C1 segment of cervical spinal cord (tissue), 14 donors: ENCODE measurements at places on chromosomes 6 and 20.

DNA sequence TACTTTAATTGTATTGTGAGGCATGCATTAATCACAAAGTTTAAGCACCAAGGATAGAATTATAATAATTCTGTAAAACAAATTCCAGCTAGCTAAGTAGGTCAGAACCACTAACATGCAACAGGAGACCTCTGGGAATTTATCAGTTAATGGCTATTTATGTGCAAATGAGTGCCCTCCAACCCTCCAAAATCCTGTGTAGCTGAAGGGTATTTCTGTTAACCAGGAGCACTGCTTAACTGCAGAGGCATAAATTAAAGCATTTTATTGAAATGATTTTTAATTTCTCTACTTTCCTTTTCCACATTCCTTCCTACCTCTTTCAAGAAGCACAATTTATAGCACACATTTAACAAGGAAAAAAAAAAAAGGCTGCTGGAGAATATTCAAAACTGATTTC lies 77.0 kb downstream of the MMS22L start:
- DNase-seq = no peak

- no peak for DNase-seq
These were observed 46.7 kb upstream of the SUPT3H start for GRCh38 chr6:45424451-45424861.

GRCh38 chr6:34578445-34579262 lies 22.5 kb upstream of the SPDEF start:
- no peak for DNase-seq

- DNase-seq = no peak
These were observed 76.2 kb downstream of the TSHZ2 start for GRCh38 chr20:53048387-53048786.

- no peak for DNase-seq
These were observed 131.9 kb upstream of the BTN3A2 start for GRCh38 chr6:26232940-26233648.

DNA sequence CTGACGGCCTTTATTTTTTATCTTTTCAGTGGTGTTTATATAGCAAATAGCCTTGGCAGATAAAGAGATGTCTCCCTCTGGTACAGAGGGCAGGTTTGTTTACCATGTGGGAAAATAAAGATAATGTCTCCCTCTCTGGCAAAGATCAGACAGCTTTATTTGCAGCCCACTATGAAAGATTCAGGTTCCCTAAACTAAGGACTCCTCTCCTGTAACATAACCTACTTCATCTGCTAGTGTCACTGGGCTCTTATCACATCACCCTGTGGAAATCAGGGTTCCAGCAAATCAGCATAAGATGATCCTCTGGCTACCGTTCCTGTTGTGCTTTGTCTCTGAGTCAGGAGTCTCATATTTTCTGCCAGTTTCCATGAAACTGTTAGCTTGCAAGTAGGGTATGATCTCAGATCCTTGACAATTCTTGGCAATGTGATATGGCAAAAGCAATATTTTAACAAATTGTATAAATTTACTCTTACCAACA lies 3.1 kb downstream of the FBXL4 start:
- DNase-seq = no peak

- no peak for DNase-seq
These were observed 189.6 kb downstream of the GJA10 start for GRCh38 chr6:90083891-90084290.

DNA sequence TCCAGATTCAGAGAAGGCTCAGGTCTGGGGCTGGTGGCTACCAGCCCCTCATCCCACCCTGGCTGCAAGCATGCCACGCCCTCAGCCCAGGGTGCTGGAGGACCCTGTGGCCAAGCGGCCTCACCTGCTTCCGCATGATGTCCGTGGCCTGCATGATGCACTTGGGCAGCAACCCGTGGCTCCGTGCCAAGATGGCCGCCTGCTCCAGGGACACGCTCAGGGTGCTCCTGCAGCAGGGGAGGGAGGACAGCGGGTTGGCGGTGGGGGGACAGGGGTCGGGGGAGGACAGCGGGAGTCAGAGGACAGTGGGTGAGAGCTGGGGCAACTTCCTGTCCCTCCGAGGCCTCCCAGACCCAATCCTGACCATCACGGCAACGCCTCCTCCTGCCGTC lies 200.1 kb downstream of the PREX1 start:
- no peak for DNase-seq

DNA sequence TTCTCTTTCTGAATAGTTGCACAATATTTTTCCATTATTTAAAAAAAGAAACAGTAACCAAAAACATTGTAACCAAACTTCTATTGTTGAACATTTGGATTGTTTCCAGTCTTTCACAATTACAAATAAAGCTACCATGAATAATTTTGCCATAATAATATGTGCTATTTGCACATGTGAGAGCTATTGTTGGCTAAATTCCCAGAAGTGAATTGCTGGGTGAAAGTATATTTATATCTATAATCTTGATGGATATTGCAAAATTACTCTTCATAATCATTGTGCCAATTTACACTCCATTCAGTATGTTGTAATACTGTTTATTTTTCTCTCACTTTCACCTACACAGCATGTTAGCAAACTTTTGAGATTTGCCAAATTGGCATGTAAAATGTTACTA lies 36.6 kb upstream of the SLC22A16 start:
- DNase-seq = no peak

DNA sequence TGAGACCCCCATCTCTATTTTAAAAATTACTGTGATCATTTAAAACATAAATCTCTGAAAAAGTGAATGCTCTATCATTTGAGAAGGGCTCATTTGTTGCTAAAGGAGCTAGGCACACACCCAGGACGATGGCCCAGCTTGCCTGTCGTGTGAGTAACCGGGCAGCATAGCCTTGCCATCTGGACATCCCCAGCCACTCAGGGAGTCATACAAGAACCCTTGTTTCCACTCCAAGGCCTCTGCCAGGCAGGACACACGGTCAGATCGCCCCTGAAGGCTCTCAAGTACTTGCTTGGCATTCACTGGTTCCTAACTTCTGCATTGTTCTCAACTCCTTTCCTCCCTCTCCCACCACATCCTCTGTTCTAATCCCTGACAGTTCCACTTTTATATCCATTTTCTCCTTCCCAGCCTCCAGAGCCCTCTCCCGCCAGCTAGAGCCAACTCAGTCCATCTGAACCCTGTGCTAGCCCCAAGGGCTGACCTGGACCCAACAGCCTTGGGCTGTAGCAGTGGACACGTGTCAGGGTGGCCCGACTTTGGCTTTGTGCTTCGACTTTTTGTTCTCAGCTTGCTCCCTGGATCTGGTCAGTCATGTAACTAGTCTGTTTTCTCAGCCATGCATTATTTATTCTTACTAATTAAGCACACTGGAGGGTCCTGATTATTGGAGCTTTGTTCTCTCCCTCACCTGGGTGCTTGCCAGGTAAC lies 15.7 kb upstream of the EZR start:
- DNase-seq = no peak

DNA sequence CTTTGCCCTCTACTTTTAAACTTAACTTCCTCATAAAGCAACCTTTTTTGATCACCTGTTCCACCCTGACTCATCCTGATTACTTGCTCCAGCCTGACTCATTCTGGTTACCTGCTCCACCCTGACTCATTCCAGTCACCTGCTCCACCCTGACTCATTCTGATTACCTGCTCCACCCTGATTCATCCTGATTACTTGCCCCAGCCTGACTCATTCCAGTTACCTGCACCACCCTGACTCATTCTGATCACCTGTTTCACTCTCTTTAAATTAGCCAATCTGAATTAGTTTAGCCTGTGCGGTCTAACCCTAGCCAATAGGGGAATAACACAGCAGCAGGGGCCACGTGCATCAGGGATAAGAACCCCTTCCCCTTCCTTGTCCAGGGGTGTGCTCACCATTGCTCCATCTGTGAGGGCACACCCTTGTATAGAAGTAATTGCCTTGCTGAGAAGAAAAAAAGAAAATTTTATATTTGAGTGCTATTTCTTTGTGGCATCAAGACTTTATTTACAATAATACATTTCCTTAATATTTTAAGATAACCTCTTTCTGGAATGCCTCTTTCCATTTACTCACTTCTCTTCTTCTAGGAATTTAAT lies 17.9 kb downstream of the HLA-G start:
- no peak for DNase-seq

GRCh38 chr6:6287415-6287814 lies 33.0 kb downstream of the F13A1 start:
- DNase-seq = no peak

DNA sequence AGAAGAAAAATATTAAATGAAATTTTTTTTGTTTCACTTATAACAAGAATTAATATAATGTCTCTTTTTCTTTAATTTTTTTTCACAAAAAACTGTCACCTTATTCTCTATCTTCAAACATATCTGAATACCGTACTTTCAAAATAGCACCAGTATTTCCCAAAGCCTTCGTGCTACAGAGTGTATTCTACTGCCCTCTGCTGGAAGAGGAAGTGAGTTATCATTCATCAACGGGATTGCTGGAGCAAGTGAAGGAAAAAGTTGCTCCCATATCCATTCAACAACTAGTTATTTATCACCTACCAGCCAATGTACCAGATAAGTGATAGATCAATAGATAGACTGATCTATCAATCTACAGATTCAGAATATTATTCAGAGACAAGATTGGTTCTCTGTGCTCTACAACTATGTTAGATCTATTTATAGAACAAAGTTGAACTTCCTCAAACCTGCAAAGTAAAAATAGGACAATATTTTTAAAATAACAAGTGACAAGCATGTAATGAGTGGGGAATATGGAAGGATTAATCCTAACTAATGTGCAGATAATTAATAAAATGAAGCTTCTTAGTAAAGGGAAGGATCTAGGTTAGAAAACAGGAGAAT lies 26.7 kb upstream of the TFAP2B start:
- no peak for DNase-seq
